ENCODE measurements at places on chromosomes 11 and 22.

DNA sequence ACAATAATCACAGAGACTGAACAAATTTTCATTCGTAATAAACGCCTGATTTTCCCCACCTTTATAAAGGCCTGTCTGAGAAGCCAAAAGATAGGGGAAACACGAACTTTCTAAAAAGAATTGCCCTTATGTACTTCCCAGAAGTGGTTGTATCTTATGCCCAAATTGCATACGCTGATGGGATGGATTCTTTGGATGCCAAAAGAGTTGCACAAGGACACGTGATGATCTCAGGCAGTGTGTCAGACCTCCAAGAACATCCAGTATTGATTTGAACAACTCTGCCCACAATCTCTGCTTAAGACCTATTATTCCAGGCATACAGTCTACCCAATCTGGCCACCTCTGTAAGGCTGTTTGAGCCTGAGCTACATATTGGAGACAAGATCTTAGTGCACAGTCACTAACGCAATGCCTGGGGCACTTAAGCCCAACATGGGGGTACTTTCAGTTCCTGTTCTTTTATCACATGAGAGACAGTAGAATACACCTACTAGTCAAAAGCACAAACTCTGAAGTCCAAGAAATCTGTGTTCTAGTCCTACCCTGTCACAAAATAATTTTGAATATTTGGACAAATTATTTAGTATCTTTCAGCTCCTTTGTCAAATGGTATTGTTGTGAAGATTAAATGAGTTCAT lies 38.9 kb downstream of the OR10A6 start:
- DNase-seq: no peak

GRCh38 chr11:7904917-7905316 lies 26.2 kb downstream of the OR10A6 start:
- no peak for DNase-seq

DNA sequence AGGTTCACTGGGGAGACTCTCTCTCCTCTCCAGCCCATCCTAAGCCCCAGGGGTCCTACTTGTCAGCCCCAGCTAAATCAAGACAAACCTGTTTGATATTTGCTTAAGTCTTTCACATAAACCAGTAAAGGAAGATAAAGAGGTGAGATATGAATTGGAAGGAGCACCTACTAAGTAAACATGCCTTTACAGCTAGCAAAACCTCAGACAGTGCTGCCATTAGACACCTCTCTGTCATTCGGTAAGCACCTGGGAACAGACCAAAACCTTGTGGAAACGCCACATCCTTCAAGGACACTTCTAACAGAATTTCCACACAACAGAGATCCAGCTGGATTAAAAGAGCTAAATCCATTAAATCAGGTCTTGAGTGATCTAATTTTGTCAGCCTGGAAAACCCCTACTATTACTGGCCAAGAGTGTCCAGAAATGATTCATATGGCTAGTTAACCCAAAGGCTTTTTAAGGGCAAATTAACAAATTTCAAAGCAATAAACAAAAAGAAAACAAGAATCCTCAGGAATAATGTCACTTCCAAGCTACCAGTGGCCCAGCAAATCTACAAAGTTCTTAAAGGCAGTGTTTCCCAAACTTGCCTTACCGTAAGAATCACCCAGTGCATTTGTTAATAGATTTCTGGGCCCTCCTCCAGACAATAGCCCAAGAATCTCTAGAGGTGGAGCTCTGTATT lies 2.4 kb downstream of the VPS37C start:
- DNase-seq: no peak

- DNase-seq: no peak
Measured at GRCh38 chr22:42203609-42204008, 66.8 kb downstream of the TCF20 start.

DNA sequence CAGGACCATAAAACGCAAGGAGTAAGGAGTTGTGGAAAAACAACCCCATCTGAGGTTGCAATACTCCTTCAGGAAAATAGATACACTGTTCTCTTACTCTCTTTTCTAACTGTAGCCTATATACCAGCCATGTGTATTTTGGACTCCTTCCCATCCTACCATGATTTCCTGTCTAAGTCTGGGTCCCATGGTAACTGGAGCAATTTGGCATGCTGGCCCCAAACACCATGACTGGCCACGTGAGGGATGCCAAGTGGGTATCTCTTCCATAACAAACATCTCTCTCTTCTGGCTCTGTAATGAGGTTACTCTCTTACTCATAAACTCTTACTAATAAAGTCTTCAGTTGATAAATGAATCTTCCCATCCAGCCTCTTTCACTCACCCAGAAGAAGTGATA lies 26.5 kb downstream of the ABTB2 start:
- DNase-seq: peak; percentile 78

DNA sequence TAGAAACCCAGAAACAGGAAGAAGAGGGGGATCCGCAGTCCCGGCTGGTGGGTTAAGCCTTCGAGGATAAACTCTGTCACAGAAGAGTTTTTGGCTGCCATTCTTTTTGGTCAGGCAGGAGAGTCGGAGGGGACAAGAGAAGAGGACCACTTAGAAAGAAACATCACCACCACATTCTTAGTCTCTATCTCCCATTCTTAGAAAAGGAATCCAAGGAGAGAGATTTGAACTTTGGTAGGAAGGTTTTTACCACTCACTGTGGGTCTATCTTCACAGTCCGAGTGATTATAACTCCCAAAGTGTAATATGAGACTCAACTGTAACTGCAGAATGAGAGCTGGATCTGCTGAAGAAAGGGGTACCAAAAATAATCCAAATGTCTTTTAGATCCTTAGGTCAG lies at the start of gene OR8B12:
TSS of gene OR8B12 (minus strand) at position 101 of the 400 bp plus-strand sequence. CDS start at position 101, 0 bp downstream.
- DNase-seq: no peak

DNA sequence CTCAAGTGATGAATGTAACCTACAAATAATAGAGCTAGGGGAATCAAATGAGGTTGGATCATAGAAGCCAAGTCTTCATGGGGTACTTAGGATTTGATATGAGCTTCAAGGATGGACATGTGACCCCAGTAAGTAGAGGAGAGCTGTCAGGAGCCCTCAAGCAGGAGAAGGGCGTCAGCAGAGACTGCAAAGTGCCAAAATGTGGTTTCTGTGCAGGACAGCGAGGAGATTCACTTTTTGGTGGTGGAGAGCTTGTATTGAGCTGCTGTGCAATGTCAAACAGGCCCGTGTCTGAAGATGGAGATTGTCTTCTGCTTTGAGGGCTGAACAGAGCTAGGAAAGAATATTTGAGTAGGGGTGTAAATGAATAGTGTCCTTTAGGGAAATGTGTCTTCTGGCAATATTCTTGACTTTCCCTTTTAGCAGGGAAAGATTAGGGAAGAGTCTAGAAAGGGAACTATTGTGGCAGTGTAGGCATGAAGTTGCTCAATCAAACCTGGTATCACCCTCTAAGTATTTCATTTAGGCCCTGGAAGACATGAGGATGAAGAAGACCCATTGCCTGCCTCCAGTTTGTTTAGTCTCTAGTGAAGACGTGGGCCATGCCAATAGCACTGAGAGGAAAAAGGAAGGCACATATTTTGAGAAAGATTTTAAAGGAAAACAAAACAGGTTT lies 31.2 kb upstream of the SORL1-AS1 start:
- DNase-seq: no peak

DNA sequence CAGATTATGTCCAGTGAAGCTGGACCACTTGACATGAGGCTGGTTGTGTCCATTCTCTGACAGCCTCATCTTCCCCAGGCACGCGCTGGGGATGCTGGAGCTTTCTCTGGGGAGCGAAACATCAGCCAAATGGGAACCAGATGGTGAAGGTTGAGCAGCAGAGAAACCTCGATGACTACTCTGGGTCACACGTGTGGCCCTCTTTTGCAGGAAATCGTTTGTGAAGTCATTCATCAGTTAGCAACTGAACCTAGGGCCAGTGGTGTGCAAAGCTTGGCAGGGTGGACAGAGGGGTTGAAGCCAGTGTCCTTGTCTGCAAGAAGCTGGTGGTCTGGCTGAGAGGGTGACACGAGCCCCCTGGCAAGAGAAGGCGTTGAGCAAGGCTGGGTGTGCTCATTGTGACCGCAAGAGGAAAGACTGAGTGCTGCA lies 109.8 kb downstream of the ZBTB16 start:
- DNase-seq: no peak

DNA sequence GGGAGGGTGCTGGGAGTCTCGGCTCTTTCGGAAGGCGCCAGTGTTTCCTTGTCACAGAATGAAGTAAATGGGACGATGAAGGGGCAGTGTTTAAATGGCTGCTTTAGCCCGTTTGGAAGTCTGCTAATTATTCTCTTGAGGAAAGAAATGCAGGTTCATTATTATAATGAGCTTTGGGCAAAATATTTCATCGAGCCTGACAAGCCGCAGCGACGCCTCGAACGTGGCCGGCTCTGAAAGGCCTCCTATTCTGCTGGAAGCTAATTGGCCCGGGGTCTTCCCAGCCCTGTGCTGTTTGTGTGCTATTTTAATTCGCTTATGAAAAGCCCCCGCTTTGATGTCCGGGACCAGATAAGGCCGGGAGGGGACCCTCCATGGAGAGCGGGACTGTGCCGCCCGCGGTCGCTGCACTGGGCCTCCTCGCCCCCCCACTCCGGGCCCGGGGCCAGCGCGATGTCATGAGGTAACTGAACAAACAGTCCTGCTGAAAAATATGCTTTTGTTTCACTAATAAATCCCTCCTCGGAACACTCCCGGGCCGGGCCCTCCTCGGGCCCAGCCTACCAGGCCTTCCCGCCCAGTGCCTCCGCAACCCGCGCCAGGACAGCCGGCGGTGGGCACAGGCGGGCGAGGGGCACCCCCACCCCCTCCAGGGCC lies 78.4 kb downstream of the CDKN1C start:
- DNase-seq: peak; percentile 18

- no peak for DNase-seq
Measured at GRCh38 chr11:40030867-40031266, 1428.6 kb downstream of the LRRC4C start.

DNA sequence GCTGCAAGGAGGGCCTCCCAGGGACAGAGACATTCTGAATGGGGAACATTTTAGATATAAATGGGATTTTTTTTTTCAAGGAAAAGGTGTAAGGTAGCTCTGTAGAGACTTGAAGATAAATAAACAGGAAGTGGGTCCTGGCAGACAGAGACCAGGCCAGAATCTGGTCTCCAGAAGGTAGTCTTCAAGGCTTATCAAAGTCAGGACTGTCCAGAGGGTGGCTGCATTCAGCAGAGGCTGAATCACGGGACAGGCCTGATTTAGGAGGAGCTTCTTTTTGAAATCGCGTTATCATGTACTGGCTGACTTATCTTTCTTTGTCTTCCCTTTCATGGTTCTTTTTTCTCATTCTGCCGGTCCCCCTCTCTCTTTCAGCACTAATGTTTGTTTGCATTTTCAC lies 542.9 kb downstream of the NTM start:
- no peak for DNase-seq

GRCh38 chr11:74683279-74683871 lies 47.9 kb downstream of the CHRDL2 start:
- no peak for DNase-seq

- DNase-seq: no peak
Measured at GRCh38 chr11:11467312-11467711, 114.3 kb upstream of the CSNK2A3 start.

DNA sequence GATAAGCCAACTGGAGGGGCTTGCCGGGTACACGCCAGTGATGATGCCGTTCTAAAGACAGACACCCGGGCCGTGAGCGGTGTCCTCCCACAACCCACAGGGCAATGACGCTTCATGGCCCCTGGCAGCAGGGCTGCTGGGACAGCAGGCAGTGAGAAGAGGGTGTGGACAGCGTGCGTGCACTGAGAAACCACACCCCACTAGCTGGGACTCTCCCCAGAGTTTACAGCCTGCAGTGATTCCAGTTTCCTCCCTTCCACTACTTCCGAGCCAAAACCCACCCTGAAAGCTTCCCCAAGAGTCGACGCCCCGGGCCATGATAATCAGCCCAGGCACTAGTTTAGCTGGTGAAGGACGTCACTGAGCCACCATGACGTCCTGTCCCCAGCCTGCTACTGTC lies 29.2 kb downstream of the CPT1A start:
- DNase-seq: no peak

DNA sequence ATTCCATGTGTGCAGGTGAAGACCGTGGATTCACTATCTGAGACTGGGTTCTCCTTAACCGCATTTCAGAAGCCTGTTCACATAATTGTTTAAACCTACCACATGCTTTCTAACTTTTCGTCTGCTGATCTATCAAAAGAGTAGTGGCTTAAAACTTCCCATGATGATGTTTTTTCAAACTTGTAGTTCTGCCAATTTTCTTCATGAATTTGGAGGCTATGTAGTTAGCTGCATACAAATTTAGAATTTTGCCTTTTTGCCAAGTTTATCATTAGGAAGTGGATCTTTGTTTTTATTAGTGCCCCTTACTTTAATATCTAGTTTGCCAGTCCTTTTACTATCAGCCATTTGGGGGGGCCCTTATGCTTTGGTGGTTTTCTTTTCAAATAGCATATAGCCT lies 57.5 kb upstream of the PITPNB start:
- DNase-seq: no peak

GRCh38 chr11:29538339-29539036 lies 478.3 kb downstream of the KCNA4 start:
- DNase-seq: no peak

- DNase-seq: no peak
Measured at GRCh38 chr11:76023236-76024068, 182.8 kb downstream of the WNT11 start.

- no peak for DNase-seq
Measured at GRCh38 chr11:70647188-70648166, 249.1 kb downstream of the CTTN start.

DNA sequence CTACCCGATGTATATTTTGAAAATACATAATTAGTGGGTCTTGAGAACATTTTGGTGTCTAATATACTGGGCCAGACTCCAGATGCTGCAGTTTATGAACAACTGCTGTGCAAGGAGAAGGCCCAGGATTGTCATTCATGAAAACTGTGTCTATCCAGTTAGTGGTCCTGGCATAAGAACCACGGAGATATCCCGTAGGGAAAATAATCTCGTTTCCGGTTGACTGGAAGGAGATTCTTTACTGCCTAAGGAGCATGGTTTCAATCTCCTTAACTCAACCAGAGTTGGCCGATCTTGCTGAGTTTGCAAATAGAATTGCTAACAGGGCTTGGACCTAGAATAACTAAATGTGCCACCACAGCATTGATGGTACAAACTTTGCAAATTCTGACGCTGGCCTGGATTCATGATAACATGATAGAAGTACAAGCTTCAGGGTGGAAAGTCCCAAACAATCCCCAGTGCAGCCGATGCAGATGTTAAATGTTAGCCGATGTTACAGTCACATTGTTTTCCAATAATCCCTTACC lies 4.6 kb upstream of the RTCB start:
- DNase-seq: no peak

GRCh38 chr11:42085736-42086135 lies 626.3 kb upstream of the LRRC4C start:
- DNase-seq: no peak

Data from NCI-H774 (cell line).